CD8-positive, alpha-beta memory T cell (primary cell): ENCODE measurements at places on chromosomes 1 and 21.

DNA sequence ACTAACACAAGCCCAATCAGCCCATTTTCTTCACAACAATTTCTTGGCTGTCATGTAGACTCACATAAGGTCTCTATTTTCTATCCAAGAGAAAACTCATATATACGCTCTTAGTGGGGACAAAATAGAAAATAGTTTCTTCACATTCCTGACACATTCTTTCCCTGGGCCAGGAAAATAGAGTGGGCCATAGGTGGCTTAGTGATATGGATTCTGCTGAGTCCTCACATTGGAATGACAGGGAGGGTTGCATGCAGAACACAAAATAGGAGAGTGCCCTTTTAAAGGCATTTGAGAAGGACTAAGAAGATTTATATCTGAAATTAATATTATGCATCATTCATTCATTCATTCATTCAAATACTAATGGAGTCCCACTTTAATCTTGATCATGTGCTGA is 207.7 kb downstream of the LYPLAL1 start:
- DNase-seq: no peak
- H3K4me3 ChIP-seq: no peak overlapping the region
- no peaks in the 10 kb centered on the region for H3K4me1 ChIP-seq

DNA sequence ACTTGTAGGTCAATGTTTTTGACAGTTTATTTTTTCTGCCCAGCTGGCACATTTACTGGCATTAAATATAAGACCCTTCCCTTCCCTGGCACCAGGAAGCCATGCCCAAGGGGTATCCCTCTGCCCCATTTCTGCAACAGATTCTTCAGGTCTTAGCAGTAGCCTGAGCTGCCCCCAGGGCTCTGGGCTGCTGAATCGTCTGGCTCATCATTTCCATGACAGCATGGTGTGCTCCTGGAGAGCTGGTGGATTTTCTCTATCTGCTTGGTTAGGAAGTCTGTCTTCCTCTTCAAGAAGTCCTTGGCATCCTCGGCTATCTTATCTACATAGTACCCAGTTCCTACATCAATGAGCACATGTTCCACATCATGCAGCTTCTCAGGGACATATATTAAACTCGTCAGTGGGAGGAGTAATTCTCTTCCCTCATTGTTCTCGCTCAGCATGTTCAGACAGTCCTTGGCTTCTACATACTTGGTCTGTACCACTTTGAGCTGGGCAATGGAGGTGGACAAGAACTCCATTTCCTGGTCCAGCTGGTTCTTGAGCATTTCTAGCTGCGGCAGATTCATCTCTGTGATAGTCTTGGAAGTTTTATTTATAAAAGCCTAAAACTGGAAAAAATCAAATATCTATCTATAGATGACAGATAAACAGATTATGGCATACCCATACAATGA is 23.5 kb downstream of the MIA3 start:
- H3K4me3 ChIP-seq: no peak overlapping the region
- H3K27ac ChIP-seq: no peak overlapping the region
- no peaks in the 10 kb centered on the region for H3K27me3 ChIP-seq
- H3K36me3 ChIP-seq: peaks cover 13% of the 10 kb centered on the region

DNA sequence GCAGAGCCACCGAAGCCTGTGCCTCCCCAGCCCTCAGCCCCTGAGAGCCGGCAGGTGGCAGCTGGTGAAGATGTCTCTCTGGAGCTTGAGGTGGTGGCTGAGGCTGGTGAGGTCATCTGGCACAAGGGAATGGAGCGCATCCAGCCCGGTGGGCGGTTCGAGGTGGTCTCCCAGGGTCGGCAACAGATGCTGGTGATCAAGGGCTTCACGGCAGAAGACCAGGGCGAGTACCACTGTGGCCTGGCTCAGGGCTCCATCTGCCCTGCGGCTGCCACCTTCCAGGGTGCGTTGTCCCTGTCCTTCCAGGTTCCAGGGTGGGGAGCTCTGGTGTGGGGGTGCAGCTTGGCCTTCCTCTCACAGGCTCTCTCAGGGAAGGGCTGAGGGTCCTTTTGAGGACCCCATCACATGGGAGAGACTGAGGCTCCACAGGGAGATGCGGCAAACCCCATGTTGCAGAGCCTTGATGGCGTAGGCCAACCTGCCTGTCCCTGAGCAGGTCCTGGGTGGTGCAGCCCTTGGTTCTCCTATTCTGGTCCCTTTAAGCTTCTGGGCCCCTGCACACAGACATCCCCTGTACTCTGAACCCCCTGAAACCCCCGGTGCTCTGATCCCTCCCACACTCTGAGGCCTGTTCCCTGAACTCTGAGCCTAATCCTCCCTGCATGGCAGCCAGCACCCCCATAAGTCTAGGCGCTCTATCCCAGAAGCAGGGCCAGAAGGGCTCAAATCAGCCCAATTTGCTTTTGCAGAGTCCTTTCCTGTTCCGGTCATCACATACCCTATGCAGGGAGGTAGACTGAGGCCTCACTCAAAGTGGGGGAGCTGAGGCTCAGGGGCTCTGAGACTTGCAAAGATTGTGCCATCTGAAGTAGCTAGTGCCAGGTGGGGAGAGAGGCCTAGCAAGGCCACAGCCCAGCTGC is 88.5 kb downstream of the TRIM11 start:
- H3K4me3 ChIP-seq: no peak overlapping the region
- H3K36me3 ChIP-seq: peaks cover 6% of the 10 kb centered on the region
- H3K27ac ChIP-seq: no peak overlapping the region
- H3K4me1 ChIP-seq: no peaks in the 10 kb centered on the region
- no peaks in the 10 kb centered on the region for H3K27me3 ChIP-seq

GRCh38 chr1:119279456-119280381 is 88.9 kb upstream of the HAO2 start:
- H3K4me1 ChIP-seq: no peaks in the 10 kb centered on the region
- no peak overlapping the region for H3K27ac ChIP-seq
- H3K27me3 ChIP-seq: no peaks in the 10 kb centered on the region
- no peaks in the 10 kb centered on the region for H3K36me3 ChIP-seq

DNA sequence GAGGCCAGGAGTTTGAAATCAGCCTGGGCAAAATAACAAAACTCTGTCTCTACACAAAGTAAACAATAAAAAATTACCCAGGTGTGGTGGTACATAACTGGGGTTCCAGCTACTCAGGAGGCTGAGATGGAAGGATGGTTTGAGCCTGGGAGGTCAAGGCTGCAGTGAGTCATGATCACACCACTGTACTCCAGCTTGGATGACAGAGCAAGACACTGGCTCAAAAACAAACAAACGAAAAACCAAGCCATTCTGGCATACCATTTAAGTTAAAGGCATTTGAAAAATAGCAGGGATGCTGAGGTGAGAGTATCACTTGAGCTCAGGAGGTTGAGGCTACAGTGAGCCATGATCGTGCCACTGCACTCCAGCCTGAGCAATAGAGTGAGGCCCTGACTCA is 5.3 kb upstream of the ALDH9A1 start:
- peaks cover 3% of the 10 kb centered on the region for H3K4me1 ChIP-seq
- H3K27ac ChIP-seq: no peak overlapping the region
- H3K4me3 ChIP-seq: no peak overlapping the region

- H3K4me1 ChIP-seq: no peaks in the 10 kb centered on the region
- no peak overlapping the region for H3K4me3 ChIP-seq
- no peak overlapping the region for H3K27ac ChIP-seq
Observed at GRCh38 chr1:99738858-99739465, 27.5 kb downstream of the FRRS1 start.

GRCh38 chr1:10063878-10064277 is 31.1 kb downstream of the UBE4B start:
- H3K36me3 ChIP-seq: no peaks in the 10 kb centered on the region
- H3K4me3 ChIP-seq: no peak overlapping the region
- no peaks in the 10 kb centered on the region for H3K4me1 ChIP-seq
- no peaks in the 10 kb centered on the region for H3K27me3 ChIP-seq
- DNase-seq: no peak
- H3K27ac ChIP-seq: no peak overlapping the region
